Hair follicular keratinocyte (primary cell): ENCODE measurements at places on chromosomes 12 and 14. TPM values are rescaled to one million over a fixed set of nuclear protein-coding genes. Genes with fewer than 3 reads are reported as not detected.

Gene TMEM132C
- not detected in 2 replicates for total RNA-seq

Gene TTC7B
- total RNA-seq = 27.7 and 55.8 TPM in 2 replicates

Gene AREL1
- 28.0 and 31.5 TPM in 2 replicates for total RNA-seq

Gene GARIN6
- not detected in 2 replicates for total RNA-seq

Gene A2ML1
- 2.7 and 5.4 TPM in 2 replicates for total RNA-seq

Gene SUOX
- 8.3 and 11.2 TPM in 2 replicates for total RNA-seq
